Fibroblast of the aortic adventitia (primary cell): ENCODE measurements at places on chromosomes 16 and 17.

GRCh38 chr16:27596411-27596810 lies 46.5 kb downstream of the KATNIP start:
- no peak for DNase-seq

DNA sequence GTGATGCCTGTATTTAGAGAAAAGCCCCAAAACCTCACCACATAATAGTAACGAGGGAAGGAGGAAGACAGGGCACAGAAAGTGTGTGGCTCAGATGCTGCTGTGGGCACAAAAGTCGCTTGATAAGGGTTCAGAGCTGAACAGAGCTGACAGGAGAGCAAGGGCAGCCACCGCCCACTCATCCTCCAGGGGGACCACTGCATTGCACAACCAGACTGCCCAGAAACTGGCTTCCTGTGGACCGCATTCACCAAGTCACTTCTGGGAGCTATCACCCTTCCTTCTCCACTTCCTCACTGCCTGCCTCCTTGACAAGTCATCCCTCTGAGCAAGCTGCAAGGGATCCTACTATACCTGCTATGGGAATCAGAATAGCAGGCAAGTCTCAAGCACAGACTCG lies 512.4 kb upstream of the CDH11 start:
- DNase-seq: no peak

- DNase-seq: no peak
Observed at GRCh38 chr16:24007391-24007790, 171.6 kb downstream of the PRKCB start.

DNA sequence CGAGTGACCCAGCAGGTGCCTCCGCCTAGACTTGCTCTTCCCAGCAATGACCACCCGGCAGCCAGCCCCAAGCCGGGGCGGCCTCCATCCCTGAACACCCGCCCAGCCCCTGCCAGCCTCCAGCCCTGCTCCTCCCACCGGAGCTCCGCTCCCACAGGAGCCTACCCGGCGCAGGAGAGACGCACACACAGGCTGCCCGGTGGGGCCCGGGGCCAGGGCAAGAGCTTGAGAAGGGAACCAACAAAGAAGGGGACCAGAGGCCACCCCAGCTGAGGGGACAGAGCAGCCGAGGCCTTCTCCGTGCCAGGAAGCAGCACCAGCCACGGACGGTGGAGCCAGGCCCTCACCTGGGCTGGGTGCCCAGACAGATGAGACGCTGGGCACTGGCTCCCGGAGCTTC lies 13.8 kb downstream of the PKD1 start:
- no peak for DNase-seq

- peak; percentile 93 for DNase-seq
Observed at GRCh38 chr17:17156107-17156506, 50.0 kb downstream of the PLD6 start.

DNA sequence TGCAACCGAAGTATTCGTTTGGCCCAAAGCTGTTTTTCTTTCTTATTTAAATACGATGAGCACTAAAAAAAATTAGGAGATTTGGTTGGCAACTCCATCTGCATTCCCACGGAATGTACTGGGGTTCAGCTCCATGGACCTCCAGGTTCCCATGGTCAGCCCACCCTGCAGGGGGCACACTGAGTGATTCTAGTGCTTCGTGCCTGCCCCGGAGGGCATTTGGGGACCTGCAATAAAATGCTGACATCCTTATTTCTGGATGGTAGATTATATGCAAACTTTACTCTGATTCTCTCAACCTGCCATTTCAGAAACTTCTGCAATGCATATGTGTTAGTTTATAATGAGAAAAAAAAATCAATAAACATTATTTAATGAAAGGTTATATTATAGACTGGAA lies 339.4 kb downstream of the XYLT1 start:
- no peak for DNase-seq

DNA sequence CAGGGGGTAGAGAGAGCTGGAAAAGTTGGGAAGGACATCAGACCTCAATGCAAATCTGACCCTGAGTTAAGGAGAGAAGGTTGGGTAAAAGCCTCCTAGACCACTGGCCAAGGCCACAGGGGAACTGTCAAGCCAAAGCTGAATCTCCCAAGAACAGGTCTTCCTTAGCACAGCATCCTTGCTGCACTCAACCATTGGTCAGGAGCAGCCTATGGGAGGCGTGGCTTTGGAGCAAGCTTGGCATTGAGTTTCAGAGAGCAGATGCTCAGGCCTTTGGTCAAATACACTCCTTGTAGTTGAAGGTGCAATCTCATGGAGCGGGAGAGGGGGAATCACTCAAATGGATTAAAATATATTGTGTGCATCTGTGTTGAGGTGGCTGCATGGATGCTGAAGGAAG lies 21.8 kb downstream of the SOX9 start:
- DNase-seq: no peak

DNA sequence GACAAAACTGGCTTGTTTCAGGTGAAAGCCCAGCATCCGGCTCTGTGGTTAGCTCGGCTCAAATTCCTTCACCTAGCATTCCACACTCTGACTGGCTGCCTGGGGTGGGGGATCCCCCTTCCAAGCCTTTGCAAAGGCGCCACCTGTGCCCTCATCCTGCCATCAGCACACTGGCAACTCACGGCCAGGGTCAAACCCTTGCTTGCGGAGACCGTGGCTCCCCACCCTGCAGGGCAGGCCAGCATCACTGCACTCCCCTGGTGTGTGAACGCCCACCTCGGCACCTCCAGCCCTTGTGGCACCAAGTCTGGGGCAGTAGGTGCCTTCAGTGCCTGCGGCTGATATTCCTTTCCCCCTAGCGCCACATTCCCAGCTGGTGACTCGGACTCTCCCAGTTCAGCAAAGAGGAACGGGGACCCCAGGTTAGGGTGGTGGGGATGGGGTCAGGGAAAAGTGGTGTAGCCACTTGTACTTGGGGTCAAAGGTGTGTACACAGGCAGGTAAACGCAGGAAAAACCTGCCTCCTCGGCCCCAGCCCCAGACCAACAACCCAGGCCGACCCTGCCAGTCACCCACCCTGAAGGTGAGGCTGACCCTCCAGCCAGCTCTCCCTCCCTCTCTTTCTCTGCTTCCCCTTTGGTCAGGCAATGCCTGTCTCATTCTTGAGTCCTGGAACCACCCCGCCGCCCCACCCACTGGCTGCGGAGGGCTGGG lies 1.1 kb downstream of the FLII start:
- no peak for DNase-seq

- peak; percentile 50 for DNase-seq
Observed at GRCh38 chr16:65279576-65279975, 157.7 kb upstream of the CDH11 start.

DNA sequence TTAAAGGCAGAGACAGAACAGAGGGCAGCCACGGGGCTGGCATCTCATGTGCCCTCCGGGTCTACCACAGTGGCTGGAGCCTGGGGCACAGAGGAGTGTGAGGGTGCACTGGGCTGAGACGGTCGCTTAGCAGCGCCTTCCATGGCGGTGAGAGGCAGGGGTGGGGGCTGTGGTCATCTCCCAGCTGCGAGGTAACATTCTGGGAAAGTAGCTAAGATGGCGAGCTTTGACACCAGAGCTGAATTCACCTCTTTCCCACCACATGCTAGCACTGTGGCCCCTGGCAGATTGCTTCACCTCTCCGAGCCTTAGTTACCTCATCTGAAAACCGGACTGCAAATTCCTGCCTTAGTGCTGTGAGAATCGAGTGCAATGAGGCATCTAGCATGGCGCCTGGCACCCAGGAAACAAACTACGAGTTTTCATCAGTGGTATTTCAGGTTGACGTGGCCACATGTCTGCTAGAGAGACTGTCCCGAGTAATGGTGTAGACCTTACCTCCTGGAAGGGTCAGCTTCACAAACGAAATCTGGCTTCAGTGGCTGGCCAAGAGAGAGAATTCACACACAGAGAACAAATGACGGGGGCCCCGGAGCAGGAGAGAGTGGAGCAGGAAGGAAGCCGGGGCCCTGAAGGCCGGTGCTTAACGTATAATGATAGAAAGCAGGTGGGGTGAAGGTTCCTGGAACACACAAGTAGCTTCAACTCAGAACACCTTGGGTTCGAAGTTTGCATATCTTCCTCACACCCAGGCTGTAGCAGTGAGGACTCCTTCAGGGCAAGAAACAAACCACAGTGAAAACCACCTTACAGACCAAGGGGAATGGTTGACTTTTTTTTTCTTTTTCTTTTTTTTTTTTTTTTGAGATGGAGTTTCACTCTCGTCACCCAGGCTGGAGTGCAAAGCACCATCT lies 63.9 kb upstream of the RPH3AL start:
- no peak for DNase-seq

- peak; percentile 27 for DNase-seq
Observed at GRCh38 chr17:18182110-18182977, 1.3 kb upstream of the ALKBH5 start.

GRCh38 chr17:78672005-78672404 lies 94.8 kb upstream of the DNAH17 start:
- peak; percentile 28 for DNase-seq

DNA sequence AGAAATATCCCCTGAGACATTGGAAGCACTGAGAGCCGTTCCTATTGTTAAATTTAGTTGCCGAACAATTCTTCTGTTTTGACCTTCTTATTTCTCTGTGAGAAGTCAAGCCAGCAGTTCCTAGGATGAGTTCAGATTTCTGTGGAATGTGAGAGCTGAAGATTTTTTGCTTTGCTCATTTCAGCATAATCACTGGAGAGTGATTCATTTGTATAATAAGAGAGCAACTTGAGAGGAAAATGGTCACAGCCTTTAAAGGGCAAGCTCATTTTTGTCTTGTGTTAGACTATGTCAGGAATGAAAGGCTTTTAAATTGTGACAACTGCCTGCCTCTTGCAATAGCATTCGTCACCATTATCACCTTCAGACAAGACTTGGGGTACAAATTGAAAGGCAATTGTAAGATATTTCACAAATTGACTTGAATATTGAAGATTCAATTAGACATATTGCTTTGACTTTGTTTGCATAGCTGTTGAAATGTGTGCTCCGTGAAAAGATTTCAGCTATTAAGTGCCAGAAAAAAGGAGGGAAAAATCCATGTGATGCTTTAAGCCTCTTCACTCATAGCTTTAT lies 900.0 kb upstream of the GOT2 start:
- peak; percentile 46 for DNase-seq

- no peak for DNase-seq
Observed at GRCh38 chr16:15536843-15537242, 102.5 kb downstream of the BMERB1 start.

DNA sequence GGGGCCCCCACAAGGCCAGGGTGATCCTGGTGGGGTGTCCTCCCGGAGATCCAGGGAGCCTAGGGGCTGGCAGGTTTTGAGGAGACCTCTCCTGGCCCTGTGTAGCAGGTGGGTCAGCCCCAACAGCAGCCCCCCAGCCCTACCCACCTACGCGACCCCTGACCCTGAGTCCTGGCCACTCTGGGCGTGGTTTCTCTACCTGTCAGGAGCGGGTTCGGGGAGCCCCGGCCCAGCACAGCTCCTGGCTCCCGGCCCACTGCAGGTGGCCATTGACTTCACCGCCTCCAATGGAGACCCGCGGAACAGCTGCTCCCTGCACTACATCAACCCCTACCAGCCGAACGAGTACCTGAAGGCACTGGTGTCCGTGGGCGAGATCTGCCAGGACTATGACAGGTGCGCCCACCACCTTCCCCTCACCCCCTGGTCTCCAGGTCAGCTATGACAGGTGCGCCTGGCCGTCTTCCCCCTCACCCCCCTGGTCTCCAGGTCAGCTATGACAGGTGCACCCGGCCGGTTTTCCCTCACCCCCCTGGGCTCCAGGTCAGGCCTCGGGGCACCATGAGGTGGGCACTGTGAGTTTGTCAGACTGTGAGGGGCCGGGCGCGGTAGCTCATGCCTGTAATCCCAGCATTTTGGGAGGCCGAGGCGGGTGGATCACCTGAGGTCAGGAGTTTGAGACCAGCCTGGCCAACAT lies 13.0 kb downstream of the CPNE7 start:
- no peak for DNase-seq

DNA sequence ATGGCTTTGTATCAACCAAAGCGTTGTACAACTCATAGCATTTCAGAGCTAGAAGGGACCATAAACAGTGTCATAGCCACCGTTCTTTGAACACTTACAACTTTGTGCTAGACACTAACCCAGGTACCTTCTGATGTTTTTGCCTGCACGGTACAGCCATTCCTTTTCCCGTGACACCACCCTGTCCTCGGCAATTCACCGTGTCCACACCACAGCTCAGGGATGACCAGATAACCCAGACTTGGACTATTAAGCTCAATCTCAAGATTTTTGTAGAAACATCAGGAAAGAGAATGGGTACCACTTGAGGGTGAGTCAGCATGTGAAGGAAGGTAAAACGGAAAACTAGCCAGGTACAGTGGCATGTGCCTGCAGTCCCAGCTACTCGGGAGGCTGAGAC lies 9.8 kb upstream of the CBFB start:
- DNase-seq: no peak

- DNase-seq: no peak
Observed at GRCh38 chr17:34862384-34862783, 98.9 kb downstream of the CCT6B start.

GRCh38 chr17:73348018-73348828 lies 36.4 kb upstream of the CDC42EP4 start:
- DNase-seq: no peak

DNA sequence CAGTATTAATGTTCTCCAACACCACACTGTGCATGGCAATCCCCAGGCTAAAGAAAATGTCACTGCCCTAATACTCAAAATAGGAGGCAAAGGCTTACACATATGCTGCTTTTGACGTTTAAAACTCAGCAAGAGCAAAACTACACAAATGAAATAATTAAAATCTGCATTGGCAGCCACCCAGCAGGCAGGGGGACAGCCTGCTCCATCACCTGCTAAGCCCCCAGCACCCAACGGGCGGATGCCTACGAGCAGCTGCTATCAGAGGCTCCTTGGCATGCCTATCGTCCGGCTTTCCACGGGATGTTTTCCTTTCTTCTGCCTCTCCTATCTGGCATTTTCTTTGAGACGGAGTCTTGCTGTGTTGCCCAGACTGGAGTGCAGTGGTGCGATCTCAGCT lies 337.5 kb downstream of the SOX9 start:
- DNase-seq: no peak

DNA sequence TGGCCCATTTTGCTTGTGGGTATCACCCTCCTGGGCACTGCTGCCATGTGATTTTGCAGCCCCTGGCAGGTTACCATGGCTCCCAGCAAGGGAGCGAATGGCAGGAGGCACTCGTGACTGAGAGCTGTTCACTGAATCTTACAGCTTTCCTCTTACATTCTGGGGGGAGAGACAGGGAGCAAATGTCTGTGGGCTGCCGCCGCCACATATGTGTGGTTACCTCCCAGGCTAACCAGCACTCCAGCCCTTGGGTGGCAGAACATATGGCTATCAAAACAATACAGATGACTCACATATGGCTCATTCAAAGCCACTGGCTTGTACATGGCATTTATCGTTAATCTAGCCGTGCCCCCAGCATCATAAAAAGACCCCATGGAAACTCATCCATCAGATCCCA lies 19.8 kb downstream of the GTF3C1 start:
- no peak for DNase-seq

GRCh38 chr17:8268550-8269298 lies 19.6 kb downstream of the PFAS start:
- DNase-seq: no peak

GRCh38 chr16:19588661-19589060 lies 33.2 kb downstream of the VPS35L start:
- DNase-seq: peak; percentile 28

- no peak for DNase-seq
Observed at GRCh38 chr16:68232335-68232734, 3.6 kb downstream of the ESRP2 start.
